ENCODE measurements at places on chromosomes 6 and 20.

DNA sequence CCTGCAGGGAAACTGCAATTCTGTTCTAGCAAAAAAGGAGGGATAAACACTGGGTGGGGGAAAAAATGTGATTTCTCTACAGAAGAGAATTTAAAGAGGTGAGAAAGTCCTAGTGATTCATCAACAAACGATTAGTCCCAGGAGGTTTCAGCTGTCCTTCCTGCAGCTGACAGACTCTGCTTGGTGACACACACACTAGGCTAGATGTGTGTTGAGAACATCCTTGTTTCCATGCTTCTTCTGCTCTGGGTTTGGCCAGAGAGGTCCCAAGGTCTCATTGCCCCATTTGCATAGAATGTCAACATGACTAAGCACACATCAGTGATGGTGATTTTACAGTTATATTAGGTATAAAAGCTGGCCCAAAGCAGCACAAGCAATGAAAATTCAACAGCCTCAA, 258.3 kb downstream of the NFATC2 start:
- peak; percentile 21 for DNase-seq

DNA sequence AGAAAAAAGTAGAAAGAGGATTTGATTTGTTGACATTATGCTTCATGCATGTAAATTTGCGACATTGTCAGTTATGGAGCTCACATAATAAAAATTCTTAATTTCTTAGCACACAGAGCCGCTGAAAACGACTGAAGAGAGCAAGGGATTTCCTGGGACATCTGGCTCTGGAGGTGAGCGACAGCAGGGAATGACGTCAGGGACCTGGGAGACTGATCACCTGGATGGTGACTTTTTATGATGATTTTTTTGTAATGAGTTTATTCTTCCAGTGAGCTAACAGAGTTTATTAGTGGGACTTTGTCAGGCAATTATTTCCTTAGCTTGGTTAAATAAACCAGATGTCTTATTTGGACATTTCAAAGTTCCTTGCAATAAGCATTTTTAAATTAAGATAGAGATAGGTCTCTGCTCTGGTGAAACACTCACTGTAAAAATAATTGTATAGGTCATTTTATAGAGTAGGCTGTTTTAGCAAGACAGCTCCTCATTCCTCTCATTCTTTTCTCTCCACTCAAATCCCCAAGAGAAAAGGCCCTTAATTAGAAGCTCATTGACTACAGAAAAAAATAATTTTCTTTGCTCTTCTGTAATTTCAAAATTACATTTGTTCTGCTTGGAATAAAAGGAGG, 19.4 kb downstream of the TMEM200A start:
- no peak for DNase-seq

GRCh38 chr20:21208999-21209398, 83.1 kb downstream of the KIZ start:
- DNase-seq, result no peak

DNA sequence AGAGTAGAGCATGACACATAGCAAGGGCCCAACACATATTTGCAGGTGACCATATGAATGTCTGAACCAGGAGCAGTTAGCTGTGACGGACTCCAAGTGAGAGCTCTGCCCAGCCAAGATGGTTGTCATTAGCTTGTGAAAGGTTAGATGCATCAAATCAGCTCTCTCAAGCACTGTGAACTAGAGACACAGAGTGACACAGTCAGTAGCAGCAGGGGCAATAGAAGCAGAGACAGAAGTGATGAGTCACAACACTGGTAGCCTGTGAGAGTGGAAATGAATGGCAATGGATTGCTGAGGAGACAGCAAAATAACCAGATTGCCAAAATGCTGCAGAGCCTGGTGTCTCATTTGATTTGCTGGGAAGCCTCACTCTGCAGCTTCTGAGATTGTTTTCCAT, 558.9 kb downstream of the PKHD1 start:
- peak; percentile 6 for DNase-seq

- no peak for DNase-seq
These were observed 49.3 kb downstream of the KCTD20 start for GRCh38 chr6:36492092-36492491.

DNA sequence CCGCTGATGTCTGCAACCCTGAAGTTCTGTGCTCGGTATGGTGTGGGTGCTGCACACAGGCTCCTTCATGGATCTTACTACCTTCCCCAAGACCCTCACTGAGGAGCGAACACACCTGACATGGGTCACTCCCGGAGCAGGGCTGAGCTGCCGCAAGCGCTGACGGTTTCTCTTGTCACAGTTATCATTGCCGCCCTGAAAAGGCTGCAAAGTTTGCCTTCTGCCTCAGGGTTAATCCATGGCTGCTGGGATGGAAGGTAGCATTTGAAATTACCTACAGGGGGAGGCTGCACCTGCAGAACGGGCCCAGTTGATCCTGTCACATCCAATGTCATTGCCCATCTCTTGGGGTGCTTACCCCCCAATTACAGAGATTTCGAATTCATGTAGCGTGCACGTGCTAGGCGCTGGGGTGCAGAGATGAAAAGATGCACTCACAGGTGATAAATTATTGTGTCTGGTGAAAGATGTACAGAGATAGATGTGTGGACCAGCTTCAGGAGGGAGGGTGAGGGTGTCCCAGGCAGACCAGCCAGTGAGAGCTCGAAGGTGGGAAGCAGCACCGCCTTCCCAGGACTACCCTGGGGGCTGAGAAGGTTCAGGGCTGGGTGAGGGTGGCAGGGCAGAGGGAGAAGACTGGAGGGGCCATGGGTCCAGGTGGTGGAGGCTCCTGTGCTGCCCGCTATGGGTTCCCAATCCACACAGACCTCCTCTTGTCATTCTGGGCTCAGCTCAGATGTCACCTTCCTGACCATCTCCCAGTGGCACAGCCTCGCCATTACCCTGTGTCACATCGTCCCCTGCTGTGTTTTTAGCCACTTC, 120.1 kb downstream of the SYCP2 start:
- DNase-seq, result no peak

- no peak for DNase-seq
These were observed 103.0 kb downstream of the ADGRB3 start for GRCh38 chr6:68738039-68738438.

DNA sequence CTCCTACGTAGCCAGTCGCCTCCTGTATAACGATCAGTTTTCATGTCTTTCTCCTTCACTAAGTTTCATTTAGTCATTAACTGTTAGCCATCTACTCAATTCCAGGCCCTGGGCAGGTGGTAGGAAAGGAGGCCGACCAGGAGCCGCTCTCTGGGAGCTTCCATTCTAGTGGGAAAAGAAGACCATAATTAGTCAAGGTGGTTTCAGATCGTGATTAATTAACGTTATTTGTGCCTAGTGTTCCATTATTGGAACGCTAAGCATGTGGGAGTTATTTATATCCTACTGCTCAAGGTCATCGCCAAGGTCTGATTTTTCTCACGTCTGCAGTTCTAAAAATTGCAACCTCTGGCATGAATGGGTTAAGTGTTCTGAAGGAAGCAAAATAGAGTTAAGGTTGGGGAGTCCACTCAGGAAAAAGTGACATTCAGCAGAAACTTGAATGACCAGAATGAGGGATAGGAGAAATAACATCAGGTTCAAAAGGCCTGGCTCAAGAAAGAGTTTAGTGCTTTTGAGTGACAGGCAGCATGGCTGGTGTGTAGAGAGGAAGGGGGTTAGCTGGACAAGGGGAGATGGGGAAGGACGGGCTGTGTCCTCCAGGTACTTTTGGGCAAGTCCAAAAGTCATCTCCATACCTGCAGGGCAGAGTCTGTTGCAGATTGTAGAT, 812 bp downstream of the SLC9A8 start:
- DNase-seq, result no peak

- DNase-seq, result no peak
These were observed 85.5 kb upstream of the HTR1B start for GRCh38 chr6:77548662-77549366.

DNA sequence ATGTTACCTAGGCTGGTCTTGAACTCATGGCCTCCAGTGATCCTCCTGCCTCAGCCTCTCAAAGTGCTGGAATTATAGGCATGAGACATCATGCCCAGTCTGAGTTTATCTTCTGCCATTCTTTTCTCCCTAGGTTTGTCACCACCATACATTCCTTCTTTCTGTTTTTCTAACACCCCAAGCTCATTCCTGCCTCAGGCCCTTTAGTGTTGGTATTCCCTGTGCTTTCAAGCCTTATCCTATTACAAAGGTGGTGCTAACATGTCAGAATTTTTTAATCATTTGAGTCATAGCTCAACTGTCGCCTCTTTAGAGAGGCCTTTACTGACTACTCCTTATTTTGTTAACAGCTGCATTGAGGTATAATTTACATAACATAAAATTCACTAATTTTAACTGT, 221.1 kb upstream of the PRSS16 start:
- DNase-seq, result no peak

DNA sequence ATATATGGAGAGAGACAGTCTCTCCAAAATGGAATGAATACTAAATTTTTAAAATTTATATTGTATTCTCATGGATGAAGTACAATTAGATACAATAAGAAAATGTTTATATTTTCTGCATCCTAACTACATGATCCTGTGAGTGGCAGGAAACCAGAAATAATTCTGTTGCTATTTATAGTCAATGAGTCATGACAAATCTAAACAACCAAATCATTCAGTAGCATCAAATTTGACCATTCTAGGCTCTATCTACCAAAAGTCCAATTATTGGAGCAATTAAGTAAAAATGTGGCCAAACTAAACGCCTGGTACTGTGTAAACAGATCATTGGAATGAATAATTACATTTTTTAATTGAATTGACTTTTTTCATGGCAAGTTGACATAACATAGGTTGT, 959.8 kb downstream of the EPHA7 start:
- DNase-seq, result no peak

All from iris pigment epithelial cell (primary cell).